Fibroblast of skin of right quadriceps (primary cell): ENCODE measurements at places on chromosomes 3 and 15.

- no peak for DNase-seq
Measured at GRCh38 chr3:100048248-100048647, 66.1 kb downstream of the FILIP1L start.

GRCh38 chr15:25884370-25884769, 21.2 kb upstream of the ATP10A start:
- DNase-seq: no peak

DNA sequence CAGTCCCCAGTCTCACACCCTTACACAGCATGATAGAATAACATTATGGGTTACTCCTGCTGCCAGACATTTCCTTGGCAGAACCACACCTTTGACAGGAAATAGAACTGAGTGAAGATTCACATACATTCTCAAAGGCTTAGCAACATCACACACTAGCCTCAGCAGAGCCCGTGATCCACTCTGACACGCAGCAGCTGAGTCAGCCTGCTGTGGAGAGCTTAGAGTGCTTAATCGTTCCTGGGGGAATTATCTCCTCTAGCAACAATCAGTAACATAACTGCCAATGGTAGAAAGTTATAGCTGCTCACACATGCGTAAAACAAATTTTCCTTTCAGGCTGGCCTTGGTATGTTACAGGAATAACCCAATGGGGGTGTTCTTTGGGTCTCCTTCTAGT, 382.1 kb downstream of the GAP43 start:
- peak; percentile 99 for DNase-seq

DNA sequence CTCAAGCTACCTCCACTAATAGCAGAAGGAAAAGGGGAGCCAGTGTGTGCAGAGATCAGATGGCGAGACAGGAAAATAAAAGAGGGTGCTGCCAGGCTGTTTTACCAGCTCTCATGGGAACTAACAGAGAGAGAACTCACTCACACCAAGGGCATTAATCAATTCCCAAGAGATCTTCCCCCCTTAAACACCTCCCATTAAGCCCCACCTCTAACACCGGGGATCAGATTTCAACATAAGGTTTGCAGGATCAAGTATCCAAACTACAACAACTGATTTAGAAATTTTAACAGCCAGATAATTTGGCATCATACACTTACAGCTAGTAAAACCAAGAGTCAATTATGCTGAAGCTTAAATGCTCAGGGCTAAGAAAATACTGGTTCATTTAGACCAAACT, 18.9 kb downstream of the CD200 start:
- DNase-seq: no peak

DNA sequence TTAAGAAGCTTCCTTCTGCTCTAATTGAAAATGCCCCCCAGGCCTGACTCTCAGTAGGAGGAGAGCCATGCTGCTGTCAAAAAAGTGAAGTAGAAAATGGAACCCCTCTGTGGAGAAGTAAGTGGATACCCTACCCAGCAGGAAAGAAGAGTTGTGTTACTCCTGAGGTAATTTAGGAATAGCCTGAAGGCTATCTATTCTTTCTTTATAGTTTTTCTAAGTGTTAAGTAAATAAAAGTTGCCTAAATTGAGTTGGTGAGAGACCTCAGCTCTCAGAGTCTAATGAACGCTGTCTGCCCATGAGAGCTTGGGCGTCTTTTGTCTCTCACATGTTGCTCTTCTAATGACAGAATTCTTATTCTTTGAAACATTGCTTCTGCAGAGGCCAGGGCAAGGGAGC, 116.2 kb downstream of the NSUN3 start:
- DNase-seq: no peak

- DNase-seq: peak; percentile 94
Measured at GRCh38 chr3:155391551-155391958, 98.1 kb upstream of the STRIT1 start.
